ENCODE measurements at places on chromosomes 13 and 19. TPM values are rescaled to one million over a fixed set of nuclear protein-coding genes. Genes with fewer than 3 reads are reported as not detected.

BEST2 gene
- total RNA-seq = not detected

ERF gene
- total RNA-seq = 47.9 TPM

ZNF446 gene
- total RNA-seq = 9.6 TPM

YJU2 gene
- total RNA-seq = 40.7 TPM

- no peak for DNase-seq
These were observed 117.7 kb downstream of the TBC1D4 start for GRCh38 chr13:75364131-75364713.

GRCh38 chr13:27076421-27076820, 95.2 kb downstream of the USP12 start:
- DNase-seq = no peak

DNA sequence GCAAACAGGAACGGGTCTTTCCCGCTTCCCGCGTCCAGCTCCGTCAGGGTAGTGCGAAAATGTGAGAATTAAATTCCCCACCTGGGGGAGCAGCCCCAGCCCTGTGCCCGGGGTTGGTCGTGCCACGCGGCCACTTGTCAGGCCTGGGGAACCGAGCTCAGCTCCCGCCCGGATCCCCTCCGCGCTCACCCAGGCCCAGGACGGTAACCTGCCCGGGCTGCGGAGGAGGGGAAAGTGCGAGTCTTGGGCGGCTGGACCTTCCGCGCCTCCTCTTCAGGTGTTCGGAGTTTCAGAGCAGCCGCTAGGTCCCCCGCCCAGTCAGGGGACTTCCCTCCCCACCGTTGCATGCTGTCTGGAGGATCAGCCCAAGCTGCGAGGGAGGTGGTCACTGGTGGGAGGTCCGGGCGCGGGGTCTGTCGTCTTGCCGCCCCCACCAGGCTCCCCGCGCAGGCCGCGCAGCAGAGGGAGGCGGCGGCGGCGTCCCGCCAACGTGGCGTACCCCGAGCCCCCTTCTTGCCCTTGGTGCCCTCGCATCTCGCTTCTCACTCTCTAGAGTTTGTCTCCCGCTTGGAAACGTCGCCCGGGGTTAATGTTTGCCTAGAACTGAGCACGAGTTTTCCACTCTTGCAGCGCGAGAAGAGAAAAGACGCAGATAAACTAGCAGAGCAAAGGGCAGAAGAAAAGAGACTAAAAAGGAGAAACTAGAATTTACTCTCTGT, 8.1 kb downstream of the URAD start:
- no peak for DNase-seq

- no peak for DNase-seq
These were observed 42.4 kb downstream of the ZC3H13 start for GRCh38 chr13:46010148-46010547.

DNA sequence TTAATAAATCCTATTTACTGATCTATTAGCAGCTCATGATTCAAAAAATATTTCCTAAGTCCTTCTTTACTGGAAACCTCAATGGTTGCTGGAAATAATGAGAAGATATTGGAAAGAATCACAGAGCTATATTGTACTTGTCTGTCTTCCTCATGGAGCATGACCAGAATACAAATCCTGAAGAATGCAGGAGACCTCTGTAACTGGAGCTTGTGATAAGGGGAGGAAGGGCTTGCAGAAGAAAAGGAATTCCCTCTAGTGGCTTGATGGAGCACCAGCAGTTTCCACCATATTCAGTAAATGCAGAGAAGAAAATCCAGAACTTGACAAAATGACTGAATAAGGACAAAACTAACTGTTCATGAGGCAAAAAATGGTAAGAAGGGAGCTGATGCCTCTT, 1333.1 kb downstream of the EFNB2 start:
- no peak for DNase-seq

GRCh38 chr13:64186503-64187250, 2771.0 kb upstream of the PCDH20 start:
- no peak for DNase-seq

- peak; percentile 97 for DNase-seq
These were observed 744 bp upstream of the POU2F2 start for GRCh38 chr19:42132851-42133528.
